ENCODE measurements at places on chromosomes 13 and 19.

DNA sequence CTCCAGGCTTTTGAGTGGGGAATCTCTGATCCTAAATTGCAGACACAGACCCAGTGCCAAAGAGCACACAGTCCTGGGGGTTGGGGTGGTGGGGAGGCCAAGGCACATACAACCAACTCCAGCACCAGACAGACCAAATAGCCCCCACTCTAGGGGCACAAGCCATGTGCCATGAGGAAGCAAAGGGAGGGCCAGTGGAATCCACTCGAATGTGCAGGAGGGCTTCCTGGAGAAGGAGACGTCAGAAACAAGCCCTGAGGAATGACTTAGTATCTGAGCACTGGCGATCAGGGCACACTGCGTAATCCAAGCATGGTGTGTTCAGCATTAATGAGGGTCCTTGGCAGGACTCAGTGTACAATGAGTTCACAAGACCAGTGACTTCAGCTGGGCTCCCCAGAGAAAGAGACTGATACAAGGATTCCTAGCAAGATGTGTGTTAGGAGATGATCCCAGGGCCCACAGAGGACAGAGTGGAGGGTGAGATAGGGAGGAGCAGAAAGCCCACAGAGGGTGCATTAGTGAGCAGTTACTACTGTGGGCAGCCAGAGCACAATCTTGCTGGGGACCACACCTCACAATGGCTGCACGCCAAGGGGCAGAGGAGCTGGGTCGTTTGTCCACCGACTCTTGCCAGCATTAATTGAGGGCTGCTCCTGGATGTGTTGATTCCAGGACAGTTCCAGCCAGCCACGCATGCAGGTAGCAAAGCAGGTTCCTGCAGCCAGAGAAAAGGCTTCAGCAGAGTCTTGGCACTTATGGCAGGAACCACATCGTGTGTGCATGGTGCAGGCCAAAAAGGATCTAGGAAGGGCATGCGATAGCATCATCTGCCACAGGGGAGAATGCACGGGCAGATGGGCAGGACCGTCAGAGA, 152.6 kb upstream of the VSTM2B start:
- DNase-seq: no peak

- no peak for DNase-seq
Measured at GRCh38 chr13:87677043-87677495, 5.9 kb downstream of the SLITRK5 start.

GRCh38 chr13:33918199-33918932, 100.4 kb downstream of the RFC3 start:
- no peak for DNase-seq

DNA sequence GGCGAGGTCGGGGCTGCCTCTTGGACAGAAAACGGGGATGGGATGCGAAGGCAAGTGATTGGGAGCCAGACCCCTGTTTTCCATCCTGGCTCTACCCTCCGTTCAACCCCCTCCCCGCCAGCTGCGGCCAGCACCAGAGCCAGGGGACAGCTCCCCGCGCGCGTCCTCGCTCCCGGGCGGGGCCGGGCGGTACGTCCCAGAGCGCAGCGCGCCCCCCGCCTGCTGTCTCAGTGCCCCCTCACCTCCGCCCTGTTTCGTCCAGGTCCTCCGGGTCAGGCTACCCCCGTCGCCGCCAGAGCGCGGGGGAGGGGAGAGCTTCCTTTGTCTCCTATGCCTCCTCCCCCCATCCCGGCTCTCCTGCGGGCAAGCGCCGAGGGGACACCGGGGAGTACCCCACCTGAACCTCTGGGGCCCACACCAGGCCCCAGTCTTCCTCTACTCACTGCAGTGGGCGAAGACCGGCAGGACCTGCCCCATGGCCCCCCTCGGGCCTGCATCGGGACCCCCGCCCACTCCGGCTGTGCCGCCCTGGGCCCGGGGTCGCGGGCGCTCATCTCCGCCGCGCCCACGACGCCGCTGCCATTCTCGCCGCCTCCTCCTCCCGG, 396 bp downstream of the RTN2 start:
- DNase-seq: no peak

DNA sequence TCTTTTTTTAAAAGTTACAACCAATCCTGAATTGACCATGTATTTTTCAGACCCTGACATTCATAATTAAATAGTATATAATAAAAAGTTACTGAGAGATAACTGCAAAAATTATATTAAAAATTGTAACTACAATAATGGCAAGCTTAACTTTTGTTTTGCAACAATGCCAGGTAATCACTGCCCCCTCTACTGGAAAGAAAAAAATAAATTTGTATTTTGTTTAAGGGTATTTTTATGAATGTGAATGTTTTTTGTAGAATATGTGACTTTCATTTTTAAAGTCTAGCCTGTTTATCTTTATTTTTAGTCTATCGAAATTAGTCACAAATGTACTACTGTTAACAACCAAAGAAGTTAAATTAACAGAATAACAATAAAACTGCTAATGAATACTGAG, 21.7 kb downstream of the MRPS31 start:
- no peak for DNase-seq

- DNase-seq: no peak
Measured at GRCh38 chr13:28349907-28350654, 144.8 kb downstream of the FLT1 start.

- no peak for DNase-seq
Measured at GRCh38 chr13:41416276-41416675, 41.1 kb upstream of the RGCC start.

GRCh38 chr19:48635966-48636858, 967 bp downstream of the DBP start:
- DNase-seq: no peak

GRCh38 chr19:16671652-16672274, 10.8 kb downstream of the TMEM38A start:
- DNase-seq: no peak

DNA sequence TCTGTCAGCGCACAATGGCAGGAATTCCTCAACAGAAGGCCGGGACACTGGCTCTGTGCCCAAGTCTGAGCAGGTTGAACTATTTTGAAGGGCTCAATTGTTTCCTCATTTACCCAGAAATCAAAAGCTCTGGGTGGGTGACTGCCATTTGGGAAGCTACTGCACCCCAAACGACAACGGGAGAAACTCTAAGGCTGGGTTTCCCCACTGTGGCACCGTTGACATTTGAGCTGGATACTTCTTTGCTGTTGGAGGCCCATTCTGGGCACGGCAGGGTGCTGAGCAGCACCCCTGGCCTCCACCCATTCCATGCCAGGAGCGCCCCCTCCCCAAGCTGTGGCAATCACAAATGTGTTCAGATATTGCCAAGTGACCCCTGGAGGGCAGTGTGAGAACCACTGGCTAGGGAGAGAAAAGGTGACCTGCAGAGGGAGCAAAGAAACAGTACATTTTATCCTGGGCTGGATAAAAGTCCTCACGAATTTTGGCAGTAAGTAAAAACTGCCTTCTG, 62.5 kb downstream of the RFX2 start:
- DNase-seq: no peak
